ENCODE measurements at places on chromosomes 7 and 10. TPM values are rescaled to one million over a fixed set of nuclear protein-coding genes. Genes with fewer than 3 reads are reported as not detected.

GRCh38 chr10:26367771-26368170 is 70.4 kb upstream of the APBB1IP start:
- H3K27me3 ChIP-seq: peaks cover 23% of the 10 kb centered on the region
- DNase-seq: peak; percentile 44
- no peaks in the 10 kb centered on the region for H3K36me3 ChIP-seq

Gene WNT8B
- 0.41 TPM for total RNA-seq

Gene PTF1A
- total RNA-seq: not detected

DNA sequence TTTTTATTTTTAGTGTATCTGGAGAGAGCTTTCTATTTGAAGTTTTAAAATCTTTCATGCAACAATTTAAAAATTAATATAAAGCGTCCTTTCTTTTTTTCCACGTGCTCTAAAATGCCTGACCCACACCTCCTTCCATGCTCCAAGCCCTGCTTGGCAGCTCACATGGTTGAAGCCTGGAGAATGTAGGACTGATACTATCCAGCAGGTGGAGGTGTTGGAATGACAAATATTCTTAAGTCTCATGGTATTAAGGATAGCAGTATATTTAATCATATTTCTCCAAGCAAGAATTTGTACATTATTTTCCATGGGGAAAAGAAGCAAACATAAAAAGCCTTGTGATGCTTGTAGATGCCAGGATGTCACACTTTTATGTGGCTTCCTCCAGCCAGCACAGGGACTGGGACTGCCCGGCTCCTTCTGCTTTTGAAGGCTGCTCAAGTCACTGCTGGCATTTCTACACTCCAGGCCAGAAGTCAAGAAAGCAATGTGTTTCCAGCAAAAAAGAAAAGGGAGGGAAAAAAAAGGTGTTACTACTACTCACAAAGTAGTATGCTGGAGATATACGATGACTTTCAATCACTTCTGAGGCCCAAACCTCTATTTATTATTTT is 49.7 kb downstream of the BZW2 start:
- no peaks in the 10 kb centered on the region for H3K4me1 ChIP-seq
- peaks cover 58% of the 10 kb centered on the region for H3K36me3 ChIP-seq
- H3K4me3 ChIP-seq: no peak overlapping the region
- DNase-seq: no peak

Measured in activated CD8-positive, alpha-beta memory T cell treated with anti-CD3 and anti-CD28 coated beads, Interleukin-2, amount 10 ng/mL, durations not matched to agents 7 days and 5 days (primary cell).